ENCODE measurements at places on chromosomes 4 and X. TPM values are rescaled to one million over a fixed set of nuclear protein-coding genes. Genes with fewer than 3 reads are reported as not detected.

The FABP2 gene
- not detected for total RNA-seq

The DUSP21 gene
- not detected for total RNA-seq

The CLGN gene
- 0.67 TPM for total RNA-seq

The NOX1 gene
- total RNA-seq = not detected

The PTTG2 gene
- not detected for total RNA-seq

The PLK4 gene
- 5.2 TPM for total RNA-seq

The ZFP92 gene
- 0.57 TPM for total RNA-seq

Measured in vein endothelial cell (primary cell).